ENCODE measurements at places on chromosomes 2 and 18.

GRCh38 chr2:147739508-147739907 is 105.3 kb upstream of the ACVR2A start:
- no peak for DNase-seq

DNA sequence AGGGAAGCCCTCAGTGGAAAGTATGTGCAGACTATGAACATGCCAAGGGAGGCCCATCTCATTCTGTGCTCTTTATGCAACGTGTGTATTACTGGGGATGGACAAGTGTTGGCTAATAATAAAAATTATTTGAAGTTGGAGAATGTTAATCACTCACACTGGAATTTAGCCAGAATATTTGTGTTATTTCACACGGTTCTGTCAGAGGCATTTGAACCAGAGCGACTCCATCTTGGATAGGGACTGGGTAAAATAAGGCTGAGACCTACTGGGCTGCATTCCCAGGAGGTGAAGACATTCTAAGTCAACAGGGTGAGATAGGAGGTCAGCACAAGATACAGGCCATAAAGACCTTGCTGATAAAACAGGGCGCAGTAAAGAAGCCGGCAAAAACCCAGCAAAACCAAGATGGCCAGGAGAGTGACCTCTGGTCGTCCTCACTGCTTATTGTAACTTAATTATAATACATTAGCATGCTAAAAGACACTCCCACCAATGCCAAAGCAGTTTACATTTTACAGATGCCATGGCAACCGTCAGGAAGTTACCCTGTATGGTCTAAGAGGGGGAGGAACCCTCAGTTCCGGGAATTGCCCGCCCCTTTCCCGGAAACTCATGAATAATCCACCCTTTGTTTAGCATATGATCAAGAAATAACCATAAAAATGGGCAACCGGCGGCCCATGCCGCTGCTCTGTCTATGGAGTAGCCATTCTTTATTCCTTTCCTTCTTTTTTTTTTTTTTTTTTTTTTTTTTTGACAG is 2.6 kb upstream of the FZD5 start:
- DNase-seq, result no peak

DNA sequence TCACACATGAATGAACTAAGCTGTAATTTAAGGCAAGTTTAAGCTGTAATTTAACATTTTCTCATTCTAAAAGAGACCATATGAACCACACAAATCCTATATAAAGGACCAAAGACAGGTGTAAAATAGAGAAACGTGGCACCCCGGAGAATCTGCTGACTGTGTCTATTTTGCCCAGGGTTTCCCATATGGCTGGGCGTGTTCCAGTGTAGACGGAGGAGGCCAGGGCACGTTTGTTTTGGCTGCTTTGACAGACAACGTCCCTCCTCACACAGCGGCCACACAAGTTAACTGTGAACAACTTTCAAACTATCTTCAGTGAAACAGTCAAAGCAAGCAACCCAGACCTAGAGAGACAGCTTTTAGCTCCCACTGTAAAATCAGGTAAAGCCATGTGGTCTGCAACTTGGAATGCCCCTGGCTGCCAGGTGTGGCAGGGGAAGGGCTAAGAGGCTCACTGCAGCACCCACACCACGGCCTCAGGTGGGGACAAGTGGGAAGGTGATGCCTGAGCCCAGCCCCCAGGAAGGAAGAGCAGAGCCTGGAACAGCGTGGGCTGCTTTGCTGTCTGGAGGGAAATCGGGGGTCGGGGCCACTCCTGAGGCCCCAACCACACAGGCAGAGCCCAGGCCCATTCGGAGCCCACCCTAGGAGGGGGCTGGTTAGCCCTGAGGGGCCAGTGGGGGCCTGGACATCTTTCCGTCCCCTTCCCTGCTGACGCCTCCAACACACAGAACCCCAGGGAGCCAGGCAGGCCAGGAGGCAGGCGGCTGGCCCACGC is 40.7 kb downstream of the SLC66A2 start:
- DNase-seq, result no peak

DNA sequence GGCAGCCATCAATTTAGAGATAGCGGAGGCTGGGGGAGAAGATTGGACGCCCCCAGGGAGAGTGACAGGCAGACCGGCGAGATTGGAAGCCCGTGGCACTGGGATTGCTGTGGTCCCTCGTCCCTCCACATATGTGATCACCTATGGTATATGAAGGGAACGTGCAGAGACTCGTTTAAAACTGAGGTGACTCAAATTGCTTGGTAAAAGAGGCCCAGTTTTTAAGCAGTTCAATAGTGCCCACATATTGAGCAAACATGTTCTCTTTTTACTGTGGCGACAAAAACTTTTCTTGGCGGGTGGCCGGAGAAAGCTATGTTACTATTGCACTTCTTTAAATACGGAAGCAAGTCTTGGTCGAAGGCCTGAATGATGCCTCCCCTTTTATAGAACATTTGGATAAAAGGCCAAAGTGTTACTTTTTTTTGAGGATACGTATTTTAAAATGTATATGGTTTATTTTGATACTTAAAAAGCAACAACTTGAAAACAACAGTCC is 9.1 kb downstream of the B3GNT2 start:
- DNase-seq, result no peak

DNA sequence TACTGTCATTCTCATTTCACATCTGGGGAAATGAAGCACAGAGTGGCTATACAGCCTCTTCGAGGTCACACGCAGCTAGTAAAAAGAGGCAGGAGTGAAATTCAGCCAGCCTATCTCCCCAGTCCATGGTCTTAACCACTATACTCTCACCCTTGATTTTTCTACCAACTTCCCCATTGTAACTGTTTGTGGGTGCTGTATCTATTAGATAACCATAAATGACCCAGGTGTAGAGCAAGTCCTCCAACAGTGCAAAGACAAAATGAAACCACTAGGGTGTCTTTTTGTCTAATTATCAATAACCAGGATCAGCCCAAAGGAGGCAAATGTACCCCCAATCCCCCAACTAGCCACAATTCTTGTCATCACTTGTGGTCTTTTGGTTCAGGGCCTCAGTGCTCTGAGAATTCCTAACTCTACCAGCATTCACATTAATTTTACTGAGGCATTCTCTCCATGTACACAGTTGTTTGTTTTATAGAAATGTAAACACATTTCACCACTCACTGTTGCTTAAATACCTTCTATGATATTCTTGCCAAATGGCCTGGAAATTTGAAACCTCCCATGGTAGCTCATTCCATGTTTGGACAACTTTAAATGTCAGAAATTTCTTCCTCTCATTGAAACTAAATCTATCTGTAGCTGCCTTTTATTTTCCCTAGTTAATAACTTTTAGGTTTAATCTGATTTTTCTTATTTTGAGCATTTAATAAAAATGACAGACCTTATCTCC is 58.7 kb downstream of the SLC40A1 start:
- no peak for DNase-seq

GRCh38 chr2:118850168-118850900 is 2.9 kb upstream of the EN1 start:
- no peak for DNase-seq

- DNase-seq, result no peak
Measured at GRCh38 chr18:78722386-78722785, 257.2 kb upstream of the SALL3 start.

GRCh38 chr18:73681398-73681797 is 466.2 kb downstream of the FBXO15 start:
- no peak for DNase-seq

Measured in AML-193 (cell line).